Activated CD4-positive, alpha-beta T cell treated with anti-CD3 and anti-CD28 coated beads, Interleukin-2, amount 10 ng/mL, durations not matched to agents 7 days and 5 days (primary cell): ENCODE measurements at places on chromosomes 12 and 14.

GRCh38 chr14:32043624-32044023 lies 33.5 kb upstream of the ARHGAP5 start:
- H3K27me3 ChIP-seq, result peaks cover 18% of the 10 kb centered on the region
- no peaks in the 10 kb centered on the region for H3K36me3 ChIP-seq
- no peak overlapping the region for H3K4me3 ChIP-seq
- no peak overlapping the region for H3K27ac ChIP-seq

DNA sequence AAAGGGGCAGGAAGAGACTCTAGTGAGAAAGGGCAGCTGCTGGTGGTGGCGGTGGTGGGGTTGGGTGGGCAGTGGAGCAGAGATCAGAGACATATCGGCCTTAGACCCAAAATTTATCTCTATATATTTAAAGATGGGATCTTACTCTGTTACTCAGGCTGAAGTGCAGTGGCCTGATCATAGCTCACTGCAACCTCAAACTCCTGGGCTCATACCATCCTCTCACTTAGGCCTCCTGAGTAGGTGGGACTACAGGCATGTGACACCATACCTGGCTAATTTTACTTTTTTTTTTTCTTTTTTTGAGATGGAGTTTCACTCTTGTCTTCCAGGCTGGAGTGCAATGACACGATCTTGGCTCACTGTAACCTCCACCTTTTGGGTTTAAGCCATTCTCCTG lies 18.6 kb upstream of the ITGA5 start:
- no peaks in the 10 kb centered on the region for H3K36me3 ChIP-seq
- peaks cover 16% of the 10 kb centered on the region for H3K4me1 ChIP-seq
- peaks cover 6% of the 10 kb centered on the region for H3K27me3 ChIP-seq
- no peak overlapping the region for H3K4me3 ChIP-seq

GRCh38 chr12:110932046-110932445 lies 11.7 kb upstream of the MYL2 start:
- DNase-seq, result no peak
- H3K4me3 ChIP-seq, result no peak overlapping the region
- no peak overlapping the region for H3K27ac ChIP-seq
- H3K4me1 ChIP-seq, result peaks cover 2% of the 10 kb centered on the region

DNA sequence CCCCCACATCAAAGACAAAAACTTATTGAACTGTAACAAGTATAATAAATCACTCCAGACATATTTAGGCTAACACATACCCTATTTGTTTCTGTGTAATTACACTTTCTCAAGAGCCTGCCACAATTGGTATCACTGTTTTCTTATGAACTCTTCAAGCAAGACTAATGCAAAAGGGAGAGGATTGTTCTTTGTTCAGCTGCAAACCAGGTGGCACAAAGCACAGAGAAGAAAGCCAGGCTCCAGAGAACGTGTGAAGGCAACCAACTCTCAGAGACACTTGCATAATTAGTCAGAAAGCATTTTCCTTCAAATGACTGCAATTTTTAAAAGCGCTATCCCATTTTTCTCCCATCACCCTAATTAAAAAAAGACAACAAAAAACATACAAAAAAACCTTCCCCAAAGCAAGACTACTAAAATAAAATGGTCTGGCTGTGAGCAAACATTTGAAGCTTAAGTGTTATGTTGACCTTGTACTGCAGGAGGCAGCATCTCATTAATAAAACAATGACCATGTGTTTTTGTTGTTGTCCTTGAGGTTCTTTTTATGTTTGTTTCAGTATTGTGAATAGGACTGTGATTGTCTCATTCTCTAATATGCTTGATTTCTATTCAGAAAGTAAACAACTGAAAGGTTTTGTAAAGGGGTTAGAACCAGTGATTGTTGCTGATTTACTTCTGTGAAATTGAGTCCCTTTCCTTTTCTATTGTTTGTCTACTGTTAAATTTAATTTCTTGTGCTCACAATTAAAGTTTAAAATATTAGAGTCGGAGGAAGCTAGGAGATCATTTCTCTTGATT lies 452.7 kb upstream of the PDE3A start:
- no peaks in the 10 kb centered on the region for H3K4me1 ChIP-seq
- no peak for DNase-seq
- no peaks in the 10 kb centered on the region for H3K27me3 ChIP-seq
- H3K4me3 ChIP-seq, result no peak overlapping the region
- no peaks in the 10 kb centered on the region for H3K36me3 ChIP-seq
- H3K27ac ChIP-seq, result no peak overlapping the region

GRCh38 chr12:67599691-67600090 lies 48.9 kb upstream of the DYRK2 start:
- no peak for DNase-seq
- H3K4me3 ChIP-seq, result no peak overlapping the region
- no peak overlapping the region for H3K27ac ChIP-seq
- H3K27me3 ChIP-seq, result no peaks in the 10 kb centered on the region
- peaks cover 7% of the 10 kb centered on the region for H3K36me3 ChIP-seq

GRCh38 chr12:29907461-29907860 lies 123.7 kb upstream of the TMTC1 start:
- no peak overlapping the region for H3K4me3 ChIP-seq
- no peaks in the 10 kb centered on the region for H3K4me1 ChIP-seq
- H3K36me3 ChIP-seq, result no peaks in the 10 kb centered on the region
- H3K27me3 ChIP-seq, result no peaks in the 10 kb centered on the region
- no peak overlapping the region for H3K27ac ChIP-seq

- no peak overlapping the region for H3K4me3 ChIP-seq
- H3K36me3 ChIP-seq, result peaks cover 4% of the 10 kb centered on the region
- H3K4me1 ChIP-seq, result peaks cover 27% of the 10 kb centered on the region
- DNase-seq, result no peak
Measured at GRCh38 chr12:89674326-89674942, 34.2 kb downstream of the ATP2B1 start.
